Osteoblast (primary cell): ENCODE measurements at places on chromosomes 7 and 10. TPM values are rescaled to one million over a fixed set of nuclear protein-coding genes. Genes with fewer than 3 reads are reported as not detected.

AGR2 gene
- not detected in 2 replicates for total RNA-seq

DNA sequence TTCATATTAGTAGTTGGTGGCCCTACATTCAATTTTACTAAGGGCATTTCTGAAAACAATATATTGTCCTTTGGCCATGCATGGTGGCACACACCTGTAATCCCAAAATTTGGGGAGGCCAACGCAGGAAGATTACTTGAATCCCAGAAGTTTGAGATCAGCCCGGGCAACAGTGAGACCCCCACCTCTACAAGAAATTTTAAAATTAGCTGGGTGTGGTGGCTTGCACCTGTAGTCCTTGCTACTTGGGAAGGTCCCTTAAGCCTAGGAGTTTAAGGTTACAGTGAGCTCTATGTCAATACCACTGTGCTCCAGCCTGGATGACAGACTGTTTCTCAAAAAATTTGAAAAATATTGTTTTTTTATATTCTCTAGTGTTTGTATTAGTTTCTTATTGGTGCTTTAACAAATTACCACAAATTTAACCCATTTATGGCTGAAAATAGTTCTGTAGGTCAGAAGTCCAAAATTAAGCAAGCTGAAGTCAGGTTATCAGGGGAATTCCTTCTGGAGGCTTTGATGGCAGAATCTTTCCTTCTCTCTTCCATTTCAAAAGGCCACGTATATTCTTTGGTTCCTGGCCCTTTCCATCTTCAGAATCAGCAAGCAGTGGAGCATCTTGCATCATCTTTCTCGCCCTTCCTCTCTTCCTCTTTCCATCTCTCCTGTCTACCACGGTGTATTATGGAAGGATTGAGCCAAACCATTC, 12.4 kb downstream of the CBX3 start:
- no peak for DNase-seq

- peak; percentile 79 for DNase-seq
These were observed 6.5 kb upstream of the CPED1 start for GRCh38 chr7:120981888-120982615.

CPED1 gene
- total RNA-seq: 30.8 and 37.4 TPM in 2 replicates

UPK3B gene
- total RNA-seq: 0.88 and 1.4 TPM in 2 replicates

- no peak for DNase-seq
These were observed 218.6 kb upstream of the SLC26A5 start for GRCh38 chr7:103664577-103664976.

DNA sequence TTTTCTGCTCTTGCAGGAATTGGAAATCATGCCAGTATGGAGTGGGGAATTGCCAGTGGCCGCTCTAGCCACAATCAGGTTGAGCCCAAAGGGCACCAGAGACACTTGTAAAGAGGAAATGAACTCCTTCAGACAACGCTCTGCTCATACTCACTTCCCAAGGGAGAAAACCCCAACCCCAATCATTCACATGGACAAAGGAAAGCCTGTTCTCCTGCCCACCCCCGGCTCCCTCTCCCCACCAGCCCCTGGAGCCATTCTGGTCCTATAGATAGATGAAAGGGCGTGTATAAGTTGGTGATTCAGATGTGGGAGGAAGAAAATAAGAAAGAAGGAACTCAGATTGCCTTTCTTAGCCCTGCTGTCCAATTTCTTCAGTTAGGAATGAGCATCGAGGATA, 57.4 kb downstream of the GFRA1 start:
- DNase-seq: no peak

TRIM50 gene
- total RNA-seq: not detected in 2 replicates

OR6V1 gene
- not detected in 2 replicates for total RNA-seq

OR2A7 gene
- total RNA-seq: 1.1 and 2.7 TPM in 2 replicates

DNA sequence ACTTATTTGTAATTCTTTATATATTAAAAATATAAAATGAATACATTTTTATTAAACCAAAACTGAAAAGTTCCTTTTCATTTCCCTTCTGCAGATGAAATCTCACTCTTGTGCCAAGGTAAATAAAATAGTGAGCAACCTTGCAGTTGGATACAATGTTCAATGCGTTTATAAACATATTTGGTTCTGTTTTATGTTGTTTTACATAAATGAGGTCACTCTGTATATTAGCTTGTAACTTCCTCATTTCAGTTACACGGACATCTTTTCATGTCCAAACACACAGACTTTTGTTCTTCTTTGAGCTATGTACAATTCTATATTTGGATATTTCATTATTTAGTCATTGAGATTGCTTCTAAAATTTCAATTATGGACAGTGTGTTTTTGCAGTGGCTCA, 107.7 kb downstream of the BBS9 start:
- no peak for DNase-seq

DNA sequence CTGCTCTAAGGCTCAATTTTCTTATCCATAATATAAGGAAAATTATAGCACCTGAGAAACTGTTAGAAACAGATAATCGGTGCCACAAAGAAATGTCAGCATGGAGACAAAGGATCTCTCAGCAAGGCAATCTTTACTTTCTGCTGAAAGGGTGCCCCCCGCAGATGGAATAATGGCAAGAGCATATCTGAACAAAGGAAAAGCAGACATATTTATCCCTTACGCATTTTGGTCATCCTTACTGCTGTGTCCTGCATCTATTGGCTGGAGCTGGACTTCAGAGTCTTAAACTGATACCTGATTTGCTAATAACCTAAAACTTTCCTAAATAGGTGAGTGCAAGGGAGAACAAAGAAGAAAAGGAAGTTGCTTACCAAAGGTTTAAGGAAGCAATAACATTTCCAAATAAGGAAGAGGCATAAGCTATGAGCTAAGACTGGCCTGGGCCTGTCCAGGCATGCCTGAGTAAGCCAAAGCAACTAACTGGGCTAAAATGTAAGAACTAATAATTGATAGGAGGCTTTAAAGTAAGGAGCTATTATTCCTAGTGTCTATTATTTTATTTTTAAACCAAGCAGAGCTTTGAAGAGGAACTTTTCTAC, 39.6 kb upstream of the ELMO1 start:
- DNase-seq: no peak

VWA2 gene
- under 0.01 TPM in 1 of 2 replicates, not detected in the other for total RNA-seq

LRRC61 gene
- 1.8 and 4.0 TPM in 2 replicates for total RNA-seq

NEBL gene
- under 0.01 and 0.29 TPM in 2 replicates for total RNA-seq

DNA sequence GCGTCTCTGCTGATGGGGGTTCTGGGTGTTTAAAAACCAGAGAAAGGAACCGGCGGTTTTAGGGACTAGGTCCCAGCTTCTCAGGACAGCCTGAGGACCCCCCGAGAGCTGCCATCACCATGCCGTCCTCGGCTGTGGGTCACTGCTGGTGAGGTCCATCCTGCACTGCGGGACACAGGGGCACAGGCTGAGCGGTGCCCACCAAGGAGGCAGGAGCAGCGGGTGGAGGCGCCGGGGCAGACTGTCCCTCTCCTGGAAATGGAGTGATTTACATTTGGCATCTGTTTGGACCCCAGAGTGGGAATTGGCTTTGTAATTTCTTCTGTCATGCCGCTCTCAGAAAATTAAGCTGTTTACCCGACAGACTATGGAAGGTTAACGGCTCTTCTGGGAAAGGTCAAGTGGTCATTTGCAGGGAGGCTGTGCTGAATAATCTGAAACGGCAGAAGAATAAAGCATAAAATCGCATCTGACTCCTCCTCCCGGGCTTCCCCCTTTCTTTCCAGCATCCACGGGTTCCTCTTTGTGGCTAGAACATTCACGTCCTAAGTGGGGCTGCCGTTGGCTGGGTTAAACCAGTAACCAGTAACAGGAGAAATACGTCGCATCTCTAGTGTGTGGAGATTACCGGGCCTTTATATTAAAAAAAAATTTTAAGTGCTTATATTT, 31.7 kb downstream of the LHPP start:
- no peak for DNase-seq

- DNase-seq: no peak
These were observed 29.5 kb upstream of the PFKFB3 start for GRCh38 chr10:6173203-6173602.

EGR2 gene
- 2.4 and 3.6 TPM in 2 replicates for total RNA-seq

CLCN1 gene
- under 0.01 TPM in 2 replicates for total RNA-seq

DNA sequence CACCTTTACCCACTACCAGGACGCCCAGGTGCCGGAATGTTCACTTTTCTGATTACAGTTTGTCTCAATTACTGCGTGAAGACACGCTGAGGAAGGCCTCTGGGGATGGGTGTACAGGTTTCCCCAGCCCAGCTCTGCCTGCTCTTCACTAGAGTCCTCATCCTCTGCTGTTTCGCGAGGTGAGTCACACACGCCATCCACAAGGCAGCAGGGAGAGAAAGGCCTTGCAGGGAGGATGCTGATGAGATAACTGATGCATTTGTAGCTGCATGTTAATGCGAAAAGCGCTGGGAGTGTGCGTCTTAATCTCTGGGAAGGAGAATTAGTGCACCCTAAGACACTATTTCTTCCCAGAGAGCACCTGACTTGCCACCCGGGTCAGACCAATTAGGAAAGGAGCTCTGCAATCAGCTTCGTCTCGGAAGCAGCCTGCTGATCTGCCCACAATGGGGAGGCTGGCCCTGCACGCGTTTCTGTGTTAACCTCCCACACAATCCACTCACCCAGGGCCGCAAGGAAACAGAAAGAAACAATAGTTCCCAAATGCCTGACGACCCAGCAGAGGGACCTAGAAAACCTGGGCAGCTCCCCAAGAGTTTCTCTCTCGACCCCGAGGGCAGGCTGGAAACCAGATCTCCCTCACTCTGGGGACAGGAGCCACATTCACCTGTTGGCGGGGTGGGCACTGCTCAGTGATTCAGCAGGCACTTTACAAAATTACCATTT, 578.7 kb downstream of the GLRX3 start:
- no peak for DNase-seq

GRCh38 chr10:6407034-6407721, 172.9 kb downstream of the PRKCQ start:
- DNase-seq: no peak

GRCh38 chr10:78577712-78578111, 491.1 kb upstream of the ZMIZ1 start:
- no peak for DNase-seq

STEAP2 gene
- 9.8 and 18.6 TPM in 2 replicates for total RNA-seq

DNA sequence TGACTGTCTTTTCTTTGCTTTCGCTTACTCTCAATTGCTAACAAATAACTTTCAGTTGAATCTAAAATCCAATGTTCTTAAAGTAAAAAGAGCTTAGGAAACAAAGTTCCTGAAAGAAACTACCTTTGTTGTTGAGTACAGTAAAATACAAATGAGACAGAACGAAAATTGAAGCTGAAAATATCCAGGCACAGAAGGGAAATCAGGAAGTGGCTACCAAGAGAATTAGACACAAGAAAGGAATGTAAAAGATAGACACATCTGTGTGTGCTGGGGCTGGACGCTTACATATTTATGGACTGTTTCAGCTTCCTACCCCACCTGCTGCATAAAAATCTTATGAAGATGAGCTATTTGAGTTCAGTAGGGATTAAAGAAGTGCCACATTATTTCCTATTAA, 161.7 kb upstream of the PLXDC2 start:
- DNase-seq: peak; percentile 37

GRCh38 chr10:47107007-47107747, 192.8 kb upstream of the GDF10 start:
- peak; percentile 52 for DNase-seq

TMEM176A gene
- not detected in 2 replicates for total RNA-seq

DNA sequence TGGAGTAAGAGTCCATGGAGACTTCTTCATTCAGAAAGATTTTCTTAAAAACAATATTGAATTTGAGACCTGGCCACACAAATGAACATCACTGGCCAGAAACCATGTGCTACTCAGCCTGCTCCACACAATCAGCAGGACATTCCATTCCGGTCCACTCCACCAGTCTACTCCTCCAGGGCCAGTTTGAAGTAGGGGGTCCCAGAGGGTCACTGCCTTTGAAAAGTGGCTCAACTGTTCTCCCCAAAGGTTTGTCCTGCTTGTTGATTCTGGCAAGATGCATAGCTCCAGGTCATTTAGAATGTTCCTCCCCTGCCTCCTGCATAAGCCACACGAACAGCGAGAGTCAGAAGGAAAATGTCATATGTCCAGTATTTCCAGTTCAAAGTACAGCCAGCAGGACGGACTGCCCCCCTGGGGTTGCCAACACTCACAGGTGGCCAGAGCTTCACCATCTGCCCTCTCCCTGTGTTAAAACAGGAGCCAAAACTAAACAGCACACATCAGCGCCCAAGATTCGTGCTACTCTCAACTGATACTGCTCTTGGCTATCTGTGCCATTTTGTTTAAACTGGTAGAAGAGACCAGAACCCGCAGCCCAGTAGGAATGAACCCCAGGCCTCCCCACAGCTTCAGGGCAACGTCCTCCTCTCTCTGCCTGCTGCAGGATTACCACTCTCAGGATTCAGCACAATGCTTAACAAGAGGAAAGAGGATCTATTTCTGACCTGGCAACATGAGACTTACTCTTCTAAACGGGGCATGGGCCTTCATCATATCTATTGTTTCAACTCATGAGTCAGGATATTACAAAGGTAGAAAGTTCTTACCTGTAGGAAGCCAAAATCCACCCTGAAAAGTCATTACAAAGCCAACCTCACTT, 11.3 kb downstream of the GRB10 start:
- no peak for DNase-seq

- no peak for DNase-seq
These were observed 240.3 kb upstream of the KAT6B start for GRCh38 chr10:74586088-74586585.

CHST3 gene
- total RNA-seq: 39.5 and 43.1 TPM in 2 replicates

DNA sequence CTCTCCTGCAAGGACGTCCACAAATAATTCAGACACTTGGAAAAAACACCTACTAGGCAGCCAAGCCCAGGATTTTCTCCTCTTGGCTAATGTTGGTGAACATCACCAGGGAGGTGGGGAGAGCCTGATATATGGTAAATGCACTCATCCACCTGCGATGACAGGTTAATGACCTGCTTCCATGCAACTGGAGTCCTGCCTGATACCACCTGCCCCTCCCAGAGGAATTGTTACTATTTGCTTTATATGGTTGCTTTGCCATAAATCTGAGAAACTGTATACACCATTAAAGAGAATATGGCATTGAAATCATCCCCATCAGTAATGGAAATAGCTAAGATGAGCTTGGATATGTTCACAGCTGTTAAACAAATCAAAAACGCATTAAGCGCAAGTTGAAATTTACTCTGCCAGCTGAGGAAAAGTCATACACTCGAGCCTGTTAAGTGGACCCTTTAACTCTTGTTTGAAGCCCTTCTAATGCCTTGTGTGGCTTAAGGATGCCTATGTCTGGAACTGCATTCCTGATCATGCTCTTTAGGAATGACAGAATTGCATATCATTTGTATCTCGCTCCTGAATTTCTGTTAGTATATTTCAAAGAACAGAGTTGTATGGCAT, 208.3 kb downstream of the PRPF18 start:
- no peak for DNase-seq

DNA sequence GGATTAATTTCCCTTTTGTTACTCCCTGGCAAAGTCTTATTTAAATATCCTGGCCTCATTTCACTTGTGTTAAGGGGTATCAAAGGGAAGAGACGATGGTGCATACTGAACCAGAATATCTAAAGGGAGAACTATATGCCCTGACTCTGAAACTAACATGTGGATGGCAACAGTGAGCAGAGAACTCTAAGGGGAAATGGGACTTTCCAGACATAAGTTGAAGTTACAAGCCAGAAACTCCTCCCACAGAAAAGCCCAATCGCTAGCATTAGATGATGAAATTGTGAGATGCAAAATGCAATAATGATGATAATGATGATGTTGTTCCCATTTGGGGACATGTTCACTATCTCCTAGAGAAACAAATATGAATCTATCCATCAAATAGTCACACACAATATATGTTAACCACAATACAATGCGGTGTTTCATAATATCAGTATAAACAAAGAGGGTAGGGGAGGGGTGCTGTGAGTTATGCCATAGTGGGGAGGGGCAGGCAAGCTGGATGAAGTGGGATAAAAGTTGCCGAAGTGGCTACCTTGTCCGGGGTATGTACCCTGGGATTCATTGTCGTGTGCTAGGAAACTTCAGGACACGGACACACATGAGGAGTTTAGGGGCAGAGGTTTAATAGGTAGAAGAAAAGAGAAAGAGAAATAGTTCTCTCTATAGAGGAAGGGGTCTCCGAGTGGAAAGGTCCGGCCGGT, 37.1 kb downstream of the TMEM229A start:
- DNase-seq: no peak
